ENCODE measurements at places on chromosomes 2 and 18.
A peak's percentile ranks its signal among the peaks of the same experiment; 100 is the strongest.

GRCh38 chr18:5772306-5773105 lies 122.8 kb downstream of the TMEM200C start:
- DNase-seq: no peak

DNA sequence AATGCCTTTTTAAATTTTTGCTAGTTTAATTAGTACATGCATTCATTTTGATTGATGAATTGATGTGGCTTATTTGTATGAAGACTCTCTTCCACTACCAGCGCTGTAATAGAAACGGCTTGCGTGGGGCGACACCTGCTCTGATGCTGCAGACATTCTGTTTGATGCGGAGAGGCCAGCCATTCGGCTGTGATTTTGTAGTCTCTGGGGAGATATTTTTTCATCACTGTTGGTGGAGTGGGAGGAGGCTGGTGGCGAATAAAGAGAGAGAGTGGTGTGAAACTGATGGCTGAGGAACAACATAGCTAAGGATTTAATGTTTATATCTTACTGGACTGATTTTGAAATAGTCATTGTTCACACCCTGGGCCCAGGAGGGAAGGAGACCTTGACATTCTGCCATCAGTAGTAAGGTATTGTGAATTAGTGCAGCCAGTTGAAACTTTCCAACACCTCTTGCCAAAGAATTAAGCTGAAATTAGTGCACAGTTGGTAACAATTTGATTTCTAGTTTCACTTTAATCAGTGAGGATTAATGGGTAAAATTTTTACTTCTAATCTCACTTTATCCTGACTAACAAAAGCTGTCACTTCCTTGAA lies 224.1 kb downstream of the MTX2 start:
- DNase-seq: no peak

DNA sequence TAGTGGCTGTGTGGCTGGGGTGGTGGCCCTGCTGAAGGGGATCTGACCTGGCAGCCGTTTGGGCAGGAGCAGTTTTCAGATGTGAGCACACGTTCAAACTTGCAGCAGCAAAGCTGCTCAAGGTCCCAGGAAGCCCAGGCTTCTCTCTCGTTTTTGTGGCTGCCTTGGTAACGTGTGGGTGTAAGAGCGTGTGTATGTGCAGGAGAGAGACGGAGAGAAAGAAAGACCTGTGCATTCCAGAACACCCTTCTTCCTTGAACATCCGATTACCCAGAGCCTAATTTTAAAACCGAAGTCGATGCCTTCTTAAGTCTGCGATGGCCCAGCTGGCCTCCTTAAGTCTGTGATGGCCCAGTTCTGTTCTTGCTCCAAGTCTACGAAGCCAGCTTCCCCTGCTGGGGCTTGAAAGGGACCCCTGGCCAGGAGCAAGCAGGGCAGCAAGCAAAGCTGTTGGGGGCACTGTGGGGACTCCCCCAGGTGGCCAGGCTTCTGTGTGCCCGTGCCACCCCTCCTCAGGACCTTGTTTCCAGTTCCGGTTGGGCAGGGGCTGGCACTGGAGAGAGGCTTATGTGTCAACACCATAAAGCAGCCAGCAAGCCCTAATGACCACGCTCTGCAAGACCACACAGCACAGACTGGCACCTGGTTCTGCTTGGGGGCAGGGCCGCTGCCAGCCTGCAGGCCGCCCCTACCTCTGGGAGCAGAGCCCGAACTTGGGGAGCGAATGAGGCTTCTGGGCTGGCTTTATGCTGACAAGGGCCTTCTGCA lies 55.8 kb upstream of the ALPP start:
- DNase-seq: peak; percentile 16

GRCh38 chr2:36348721-36349120 lies 6.9 kb upstream of the CRIM1 start:
- no peak for DNase-seq

GRCh38 chr2:27347641-27348040 lies 8.9 kb downstream of the GTF3C2 start:
- no peak for DNase-seq

DNA sequence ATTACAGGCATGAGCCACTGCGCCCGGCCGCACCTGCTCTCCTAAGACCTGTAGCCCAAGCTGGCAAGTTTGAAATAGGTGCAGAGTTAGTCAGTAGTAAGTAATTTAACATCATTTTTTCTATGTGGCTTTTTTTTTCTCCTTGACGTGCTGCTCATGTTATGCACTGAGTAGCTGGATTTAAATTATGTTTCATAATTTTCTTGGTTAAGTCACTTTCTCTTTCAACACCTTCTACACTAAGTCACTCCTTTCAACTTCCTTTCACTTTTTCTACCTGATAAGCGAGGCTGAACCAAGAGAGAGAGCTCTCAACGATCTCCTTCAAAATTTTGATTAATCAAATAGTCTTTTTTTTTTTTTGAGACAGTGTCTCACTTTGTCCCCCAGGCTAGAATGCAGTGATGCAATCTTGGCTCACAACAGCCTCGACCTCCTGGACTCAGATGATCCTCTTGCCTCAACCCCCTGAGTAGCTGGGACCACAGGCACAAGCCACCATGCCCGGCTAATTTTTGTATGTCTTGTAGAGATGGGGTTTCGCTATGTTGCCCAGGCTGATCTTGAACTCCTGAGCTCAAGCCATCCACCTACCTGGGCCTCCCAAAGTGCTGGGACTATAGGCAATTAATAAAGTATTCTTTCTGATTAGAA lies 13.1 kb downstream of the CASP8 start:
- DNase-seq: no peak

DNA sequence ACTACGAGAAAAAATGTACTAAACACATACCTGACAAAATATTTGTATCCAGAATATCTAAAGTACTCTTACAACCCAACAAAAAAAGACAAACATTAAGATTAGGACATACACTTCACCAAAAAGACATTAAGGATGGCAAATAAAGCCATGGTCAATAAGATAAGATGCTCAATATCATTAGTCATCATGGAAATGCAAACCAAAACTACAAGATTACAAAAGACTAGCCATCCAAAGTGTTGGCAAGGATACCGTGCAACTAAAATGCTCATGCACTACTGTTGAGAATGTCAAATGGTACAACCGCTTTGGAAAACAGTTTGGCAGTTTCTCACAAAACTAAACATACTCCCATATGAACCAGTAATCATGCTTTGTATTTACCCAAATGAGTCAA lies 29.7 kb downstream of the MAP3K2 start:
- DNase-seq: no peak

DNA sequence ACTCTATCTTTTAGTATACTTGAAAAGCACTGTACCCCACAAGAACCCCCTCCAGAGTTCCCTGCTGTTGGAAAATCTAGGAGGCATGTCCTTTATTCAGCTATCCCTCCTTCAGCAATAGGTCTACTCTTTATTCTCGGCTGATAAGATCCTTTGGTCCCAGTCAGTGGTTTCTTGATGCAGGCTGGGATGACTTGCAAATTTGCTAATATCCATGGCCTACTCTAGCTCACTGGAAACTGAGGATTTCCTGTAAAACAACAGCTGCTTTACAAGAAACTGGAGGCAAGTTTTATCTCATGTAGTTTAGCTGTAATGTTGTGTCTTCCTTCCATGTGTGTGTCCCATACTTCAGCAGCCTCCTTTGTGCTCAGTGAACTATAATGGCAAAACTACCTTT lies 183.9 kb upstream of the SCN7A start:
- DNase-seq: no peak

DNA sequence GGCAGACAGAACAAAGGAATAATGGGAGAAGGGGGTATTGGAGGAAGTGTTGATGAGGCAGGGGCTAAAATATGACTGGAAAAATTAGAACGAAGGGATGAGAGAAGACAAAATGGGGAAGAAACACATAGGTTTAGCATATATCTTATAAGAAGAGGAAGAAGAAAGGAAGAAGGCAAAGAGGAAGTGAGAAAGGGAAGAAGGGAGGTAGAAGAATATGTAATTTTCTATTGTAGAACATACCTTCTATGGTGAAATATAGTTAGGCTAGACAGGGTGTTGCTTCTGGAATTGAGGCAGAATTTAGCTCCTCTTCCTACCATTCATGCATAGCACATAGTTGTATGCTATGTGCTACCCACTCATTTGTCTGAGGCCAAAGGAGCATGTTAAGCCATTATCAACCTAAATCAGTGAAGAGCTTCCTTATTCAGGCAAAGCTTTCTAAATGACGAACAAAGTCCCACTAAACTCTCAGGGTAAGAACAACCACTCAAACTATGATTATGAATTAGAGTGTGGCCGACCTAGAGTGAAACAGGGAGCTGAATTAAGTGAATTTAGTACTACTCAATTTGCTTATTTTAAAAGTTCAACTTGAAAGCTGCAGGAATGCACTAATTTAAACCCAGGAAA lies 180.9 kb upstream of the GALNT5 start:
- no peak for DNase-seq

DNA sequence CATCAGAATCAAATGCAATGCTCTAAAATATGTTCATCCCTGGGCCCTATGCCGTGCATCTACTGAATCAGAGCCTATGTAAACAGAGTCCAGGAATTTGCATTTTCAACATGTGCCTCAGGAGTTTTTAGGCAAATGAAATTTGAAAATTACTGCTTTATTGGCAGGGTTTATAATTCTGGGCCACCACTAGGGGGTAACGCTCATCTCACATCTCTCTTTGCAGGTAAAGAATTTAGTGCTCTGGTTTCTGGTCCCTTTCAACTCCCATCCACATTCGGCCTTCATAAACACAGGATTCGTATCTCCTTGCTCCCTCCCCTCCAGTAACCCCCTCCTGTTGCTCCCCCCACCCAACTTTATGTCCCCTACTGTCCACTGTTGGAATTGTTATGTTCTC lies 49.3 kb downstream of the LYPD6B start:
- no peak for DNase-seq

GRCh38 chr2:101766871-101767739 lies 69.6 kb downstream of the MAP4K4 start:
- DNase-seq: no peak

DNA sequence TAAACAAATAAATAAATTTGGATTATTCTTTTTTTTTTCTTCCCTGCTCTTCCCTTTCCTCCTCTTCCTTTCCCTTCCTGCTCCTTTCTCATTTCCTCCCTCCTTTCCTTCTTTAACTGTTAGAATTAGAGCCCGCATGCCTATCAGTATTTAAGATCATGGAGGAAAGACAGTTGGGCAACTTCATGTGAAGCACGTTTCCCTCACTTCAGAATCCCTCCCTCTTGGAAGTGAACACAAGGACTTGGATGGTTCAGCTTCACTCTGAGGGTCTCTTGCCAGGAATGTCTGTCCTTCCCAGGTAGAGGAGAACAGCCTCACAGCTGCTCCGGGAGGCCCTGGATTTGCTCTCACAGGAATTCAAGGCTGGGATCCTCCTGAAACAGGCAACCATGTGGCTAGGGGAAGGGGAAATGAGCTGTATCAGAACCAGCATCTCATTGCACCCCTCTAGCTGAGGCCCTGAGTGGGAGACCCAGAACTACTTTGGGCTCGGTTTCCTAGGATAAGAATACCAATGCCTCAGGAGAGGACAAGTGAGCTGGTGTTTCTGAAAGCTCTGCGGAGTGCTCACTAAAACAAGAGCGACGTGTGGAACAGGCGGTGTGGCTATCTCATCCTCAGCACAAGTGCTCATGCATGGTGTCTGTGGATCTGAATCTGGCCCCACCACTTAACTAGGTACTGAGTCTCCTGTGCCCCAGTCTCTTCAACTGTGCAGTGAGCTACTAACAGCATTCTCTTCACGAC lies 230.5 kb downstream of the MYCN start:
- DNase-seq: no peak

GRCh38 chr2:51859260-51859659 lies 827.3 kb upstream of the NRXN1 start:
- no peak for DNase-seq
